Right renal cortex interstitium (tissue), 3 donors: ENCODE measurements at places on chromosomes 2 and 18.
A peak's percentile ranks its signal among the peaks of the same experiment; 100 is the strongest.

- DNase-seq = no peak
These were observed 107.5 kb downstream of the GULP1 start for GRCh38 chr2:188399159-188399558.

- no peak for DNase-seq
These were observed 57.0 kb downstream of the COA5 start for GRCh38 chr2:98551316-98551715.

DNA sequence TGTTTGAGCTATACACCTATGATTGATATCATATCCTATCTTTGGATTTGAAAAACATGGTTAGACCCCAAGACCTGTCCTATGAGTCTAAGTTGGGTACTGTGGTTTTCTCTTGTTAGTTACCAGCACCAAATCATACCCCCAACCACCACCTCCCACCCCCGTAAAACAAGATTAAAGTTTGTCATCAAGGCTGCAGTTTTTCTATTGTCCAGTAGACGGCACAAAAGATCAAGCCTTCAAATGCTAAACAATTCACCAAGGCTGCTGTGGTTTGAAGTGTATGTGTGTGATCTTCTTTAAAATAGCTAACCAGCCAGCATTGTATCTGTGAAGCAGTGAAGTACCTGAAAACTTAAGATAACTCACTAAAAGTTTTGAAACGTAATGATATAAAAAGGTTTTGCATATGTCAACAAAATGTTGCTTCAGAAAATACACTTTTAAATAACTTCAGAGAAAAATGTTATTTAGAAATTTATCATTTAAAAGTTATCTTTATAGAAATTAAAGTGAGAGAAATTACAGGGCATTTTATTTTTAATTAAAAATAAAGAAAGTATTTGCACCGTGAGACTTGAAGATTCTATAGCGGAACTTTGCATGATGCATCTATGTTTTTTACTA is 5.8 kb upstream of the MEIS1 start:
- peak; percentile 68 for DNase-seq

GRCh38 chr2:39933196-39933595 is 154.1 kb upstream of the THUMPD2 start:
- no peak for DNase-seq

- no peak for DNase-seq
These were observed 65.4 kb downstream of the DOCK10 start for GRCh38 chr2:224976629-224977525.

DNA sequence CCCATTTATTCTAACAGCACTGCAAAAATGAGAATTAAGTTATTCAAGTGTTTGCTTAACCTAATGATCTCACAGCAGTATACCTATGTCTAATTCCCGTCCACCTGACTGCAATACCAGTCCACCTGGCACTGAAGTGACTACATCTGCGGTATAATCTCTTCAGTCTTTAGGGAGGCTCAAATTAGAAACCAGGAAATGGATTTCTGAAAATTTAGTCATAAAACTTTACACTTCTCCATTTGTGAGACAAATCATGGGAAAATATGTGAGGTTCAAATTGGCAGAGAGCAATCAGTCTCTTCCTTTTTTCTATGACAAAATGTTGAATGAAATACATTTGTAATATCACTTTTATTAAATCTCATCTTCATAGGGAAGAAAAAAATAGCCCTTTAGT is 33.0 kb downstream of the FTCDNL1 start:
- DNase-seq = no peak

DNA sequence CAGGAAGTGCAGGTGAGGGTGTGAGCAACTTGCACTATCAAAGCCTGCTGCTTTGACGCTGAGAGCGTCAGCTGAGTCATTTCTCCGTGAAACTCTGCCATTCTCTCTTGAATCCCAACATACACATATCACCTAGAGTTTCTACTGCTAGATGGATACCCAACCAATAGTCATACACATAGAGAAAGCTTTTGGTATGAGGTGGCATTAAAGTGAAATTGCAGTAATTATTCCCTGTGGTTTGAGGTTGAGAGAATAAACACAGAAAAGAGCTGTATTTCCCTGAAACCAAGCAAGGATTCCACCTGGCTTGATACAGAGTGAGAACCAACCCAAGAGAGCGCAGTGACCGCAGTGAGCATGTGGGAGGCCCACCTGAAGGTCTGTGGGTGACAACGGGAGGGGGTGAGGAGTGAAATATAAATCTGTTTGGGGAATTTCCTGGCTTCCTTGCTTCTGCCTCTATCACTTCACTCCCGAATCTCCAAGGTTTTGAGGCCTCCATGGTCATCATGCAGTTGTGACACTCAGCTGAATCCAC is 28.8 kb upstream of the TMEM18 start:
- no peak for DNase-seq

DNA sequence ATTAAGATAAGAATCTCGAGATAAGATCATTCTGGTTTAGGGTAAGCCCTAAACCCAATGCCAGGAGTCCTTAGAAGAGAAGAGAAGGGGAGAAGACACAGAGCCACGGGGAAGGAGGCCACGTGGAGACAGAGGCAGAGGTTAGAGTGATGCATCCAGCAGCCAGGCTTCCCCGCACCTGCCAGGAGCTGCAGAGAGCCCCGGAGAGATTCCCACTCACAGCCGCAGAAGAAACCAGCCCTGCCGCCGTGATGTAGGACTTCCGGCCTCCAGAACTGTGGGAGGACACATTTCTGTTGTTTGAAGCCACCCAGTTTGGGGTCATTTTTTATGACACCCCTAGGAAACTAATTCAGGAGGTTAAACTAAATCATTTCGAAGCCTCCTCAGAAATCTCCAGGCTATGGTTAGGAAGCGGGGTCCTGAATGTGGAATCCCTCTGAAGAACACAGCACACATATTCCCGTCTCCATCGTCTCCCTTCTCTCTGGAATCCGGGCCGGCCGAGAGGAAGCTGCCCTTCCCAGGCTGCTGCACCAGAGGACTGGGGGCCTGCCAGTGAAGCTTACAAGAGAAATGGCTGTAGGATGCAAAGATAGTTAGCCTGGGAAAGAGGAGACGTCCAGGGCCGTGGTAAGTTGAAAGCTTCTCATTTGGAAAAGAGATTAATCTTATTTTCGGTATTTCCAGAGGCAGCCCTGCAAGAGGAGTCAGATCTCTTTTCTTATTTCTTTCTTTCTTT is 156.6 kb downstream of the TWIST2 start:
- no peak for DNase-seq

GRCh38 chr2:75491129-75491753 is 69.5 kb downstream of the EVA1A start:
- no peak for DNase-seq

- no peak for DNase-seq
These were observed 346.7 kb upstream of the SLC14A2 start for GRCh38 chr18:45268583-45268982.

DNA sequence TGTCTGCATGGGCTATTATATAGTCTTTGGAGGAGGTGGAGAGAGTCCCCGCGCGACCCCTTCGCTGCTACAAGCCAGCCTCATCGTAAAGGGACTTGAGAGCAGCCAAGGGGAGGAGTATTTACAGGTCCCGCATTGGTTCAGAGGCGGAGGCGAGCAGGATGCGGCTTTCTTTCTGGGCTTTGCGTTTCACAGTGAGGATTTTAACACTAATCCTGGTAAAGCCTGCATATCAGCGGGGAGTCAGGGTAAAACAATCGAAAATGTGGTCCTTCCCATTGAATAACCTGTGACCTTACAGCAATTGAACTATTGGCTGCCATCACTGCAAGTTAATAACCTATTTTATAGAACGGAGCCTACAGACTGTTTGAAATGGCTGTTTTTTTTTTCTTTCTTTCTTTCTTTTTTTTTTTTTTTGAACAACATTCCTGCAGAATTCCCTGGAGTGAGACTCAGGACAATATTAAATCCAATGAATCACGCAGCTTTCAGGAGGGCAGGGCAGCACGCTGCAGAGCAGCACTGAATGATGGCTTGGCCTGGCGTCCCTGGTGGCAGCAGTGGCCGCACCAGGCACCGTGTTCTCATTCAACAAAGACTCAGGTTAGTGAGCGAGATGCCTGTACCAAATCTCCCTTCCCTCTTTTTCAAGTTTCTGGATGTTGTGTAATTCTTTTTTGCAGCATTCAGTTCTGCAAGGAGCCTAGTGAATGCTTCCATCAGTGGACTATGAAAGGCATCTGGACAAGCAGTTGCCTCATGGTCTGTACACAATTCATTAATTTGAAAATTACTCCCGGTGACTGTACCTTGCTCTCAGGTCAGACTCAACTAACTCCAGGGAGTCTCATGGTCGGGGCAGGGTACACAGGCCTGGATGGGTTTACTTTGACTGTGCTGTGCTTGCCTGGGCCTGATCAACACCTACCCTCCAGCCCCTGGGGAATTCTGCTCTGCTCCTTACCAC is 19.8 kb downstream of the SMIM21 start:
- no peak for DNase-seq

GRCh38 chr18:48785091-48785614 is 165.6 kb downstream of the SMAD7 start:
- DNase-seq = no peak

DNA sequence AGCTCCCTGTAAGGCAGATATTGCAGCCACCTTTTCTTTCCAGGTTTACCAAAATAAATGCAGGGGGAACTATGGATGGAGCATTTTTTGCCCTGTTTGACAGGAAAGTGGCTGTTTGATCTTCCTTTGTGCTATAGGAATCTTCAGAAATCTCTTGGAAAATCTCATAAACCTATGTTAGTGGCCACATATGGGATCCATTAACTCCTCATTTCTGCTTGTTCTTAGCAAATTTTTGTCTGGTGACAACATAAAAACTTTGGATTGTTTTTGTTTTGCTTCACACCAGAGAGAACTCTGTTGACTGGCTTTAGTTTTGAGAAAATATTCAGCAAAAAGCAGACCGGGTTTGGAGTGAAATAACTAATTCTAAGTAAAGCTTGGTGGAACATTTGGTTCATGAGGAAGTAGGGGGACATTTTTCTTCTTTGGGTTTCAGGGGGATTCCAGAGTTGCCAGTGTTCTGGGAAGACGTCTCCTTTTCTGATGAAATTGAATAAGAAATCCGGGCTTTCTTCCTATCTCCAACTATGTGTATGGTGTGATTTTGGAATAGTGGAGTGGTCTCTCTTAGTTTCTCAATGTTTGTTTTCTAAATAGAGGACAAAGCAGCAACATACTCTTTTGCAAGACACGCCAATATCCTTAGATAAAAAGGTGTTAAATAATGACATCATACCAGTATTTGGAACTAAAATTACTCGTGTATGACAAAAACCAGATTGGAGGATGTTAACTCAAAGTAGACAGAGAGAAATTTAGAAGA is 174.4 kb downstream of the ICOS start:
- no peak for DNase-seq

DNA sequence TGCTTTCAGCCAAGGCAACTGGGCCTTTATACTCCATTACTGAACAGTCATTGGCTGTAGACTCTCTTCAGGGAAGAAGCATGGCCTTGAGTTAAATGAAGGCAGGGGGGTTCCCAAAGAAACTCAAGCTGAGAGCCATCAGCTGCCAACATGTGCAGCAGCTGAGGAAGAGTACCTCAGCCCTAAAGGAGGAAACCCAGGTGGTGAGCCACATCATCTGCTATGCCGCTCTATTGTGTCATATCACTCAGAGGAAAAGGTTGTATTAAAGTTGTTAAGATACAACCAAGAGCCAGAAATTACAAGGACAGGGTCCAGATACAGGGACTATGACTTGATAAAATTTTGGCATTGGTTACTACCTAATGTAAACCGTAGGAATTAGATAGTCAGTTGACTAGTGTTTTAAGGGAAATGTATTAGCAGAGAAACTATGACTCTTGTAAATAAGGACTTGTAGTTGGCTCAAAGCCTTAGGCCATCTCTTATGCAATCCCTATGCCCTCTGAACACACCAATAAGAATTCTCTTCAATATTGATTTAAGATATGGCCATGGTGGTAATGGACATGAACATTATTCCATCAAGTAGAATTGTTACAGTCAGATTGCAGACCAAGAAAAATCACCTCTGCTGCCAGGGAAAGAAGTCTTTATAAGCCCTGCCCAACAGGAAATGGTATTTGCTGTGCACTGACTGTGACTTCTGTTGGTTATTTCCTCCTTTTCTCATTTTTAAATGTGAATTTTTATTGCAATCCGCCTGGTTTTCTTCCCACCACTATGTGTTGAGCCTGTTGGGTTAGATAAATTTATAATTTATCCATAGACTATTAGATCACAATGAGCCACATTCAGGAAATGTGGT is 9.2 kb upstream of the LRPPRC start:
- DNase-seq = no peak

GRCh38 chr18:65761636-65762295 is 11.0 kb downstream of the CDH7 start:
- DNase-seq = no peak

DNA sequence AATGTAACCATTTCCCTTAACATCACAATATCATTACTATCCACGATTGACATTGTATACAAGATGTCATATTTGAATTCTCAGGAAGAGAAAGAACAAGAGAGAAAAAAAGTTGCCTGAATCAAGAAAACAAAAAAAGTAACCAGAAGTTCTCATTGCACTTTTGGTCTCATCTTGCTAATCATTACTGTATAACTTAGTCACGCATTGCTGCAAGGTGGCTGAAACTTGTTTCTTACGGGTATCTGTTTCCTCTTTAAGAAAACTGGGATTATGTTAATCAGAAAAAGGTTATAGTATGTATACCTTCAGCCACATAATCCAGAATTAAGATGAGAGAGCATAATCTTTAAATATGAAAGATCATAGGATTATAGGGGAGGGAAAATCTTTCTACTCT is 639.7 kb upstream of the SYT4 start:
- DNase-seq = no peak

DNA sequence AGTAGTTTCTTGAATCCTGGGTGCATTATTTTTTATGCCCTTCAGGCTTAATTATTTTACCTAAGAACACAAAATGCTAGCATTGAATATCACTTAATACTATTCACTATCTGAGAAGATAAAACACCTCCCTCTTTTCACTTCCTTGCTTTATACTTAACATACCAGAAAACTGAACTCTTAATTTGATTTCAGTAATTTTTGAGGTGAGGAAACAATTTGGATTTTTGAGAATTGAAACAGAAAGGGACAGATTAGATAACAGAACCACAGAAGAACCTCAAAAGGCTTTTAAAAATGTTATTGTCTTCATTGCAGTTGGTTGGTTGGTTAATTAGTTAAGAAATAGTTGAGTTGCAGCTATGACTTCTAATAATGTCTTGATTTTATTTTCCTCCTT is 69.5 kb downstream of the GPD2 start:
- DNase-seq = no peak

- DNase-seq = peak; percentile 81
These were observed 2.5 kb downstream of the IGFBP5 start for GRCh38 chr2:216692636-216693413.

GRCh38 chr2:98637401-98638147 is 29.2 kb downstream of the UNC50 start:
- DNase-seq = no peak
